ENCODE measurements at places on chromosomes 6 and 20.

GRCh38 chr6:167570460-167571400, 245.8 kb downstream of the TTLL2 start:
- no peak for DNase-seq

- DNase-seq = no peak
Observed at GRCh38 chr20:40838509-40838908, 149.5 kb upstream of the MAFB start.

DNA sequence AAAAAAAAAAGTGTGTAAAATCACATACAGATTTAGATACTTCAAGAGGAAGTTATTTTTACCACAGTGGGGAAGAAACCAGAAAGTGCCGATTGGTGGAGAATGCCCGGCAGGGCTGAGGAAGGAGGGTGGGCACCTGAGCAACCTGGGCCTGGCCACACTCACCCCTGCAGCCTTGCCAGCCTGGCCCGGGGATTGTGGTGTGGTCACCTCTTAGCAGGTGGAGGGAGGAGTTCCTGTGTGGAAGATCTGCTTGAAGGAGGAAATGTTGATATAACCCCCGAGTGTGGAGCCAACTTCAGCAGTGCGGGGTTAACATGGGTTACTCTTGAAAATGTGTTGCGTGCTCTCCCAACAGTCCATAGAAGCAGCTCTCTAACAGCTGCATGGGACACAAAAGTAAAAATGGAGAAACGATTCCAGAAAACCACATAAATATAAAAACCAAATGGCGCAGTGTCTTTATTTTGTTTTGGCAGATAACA, 14.7 kb downstream of the UST start:
- DNase-seq = no peak

GRCh38 chr6:119938752-119939151, 589.2 kb upstream of the MAN1A1 start:
- no peak for DNase-seq

- DNase-seq = no peak
Observed at GRCh38 chr20:21496452-21496851, 17.4 kb downstream of the NKX2-2 start.

- DNase-seq = no peak
Observed at GRCh38 chr20:9809271-9809670, 29.6 kb downstream of the PAK5 start.

GRCh38 chr6:21603082-21603952, 9.8 kb downstream of the SOX4 start:
- DNase-seq = no peak

DNA sequence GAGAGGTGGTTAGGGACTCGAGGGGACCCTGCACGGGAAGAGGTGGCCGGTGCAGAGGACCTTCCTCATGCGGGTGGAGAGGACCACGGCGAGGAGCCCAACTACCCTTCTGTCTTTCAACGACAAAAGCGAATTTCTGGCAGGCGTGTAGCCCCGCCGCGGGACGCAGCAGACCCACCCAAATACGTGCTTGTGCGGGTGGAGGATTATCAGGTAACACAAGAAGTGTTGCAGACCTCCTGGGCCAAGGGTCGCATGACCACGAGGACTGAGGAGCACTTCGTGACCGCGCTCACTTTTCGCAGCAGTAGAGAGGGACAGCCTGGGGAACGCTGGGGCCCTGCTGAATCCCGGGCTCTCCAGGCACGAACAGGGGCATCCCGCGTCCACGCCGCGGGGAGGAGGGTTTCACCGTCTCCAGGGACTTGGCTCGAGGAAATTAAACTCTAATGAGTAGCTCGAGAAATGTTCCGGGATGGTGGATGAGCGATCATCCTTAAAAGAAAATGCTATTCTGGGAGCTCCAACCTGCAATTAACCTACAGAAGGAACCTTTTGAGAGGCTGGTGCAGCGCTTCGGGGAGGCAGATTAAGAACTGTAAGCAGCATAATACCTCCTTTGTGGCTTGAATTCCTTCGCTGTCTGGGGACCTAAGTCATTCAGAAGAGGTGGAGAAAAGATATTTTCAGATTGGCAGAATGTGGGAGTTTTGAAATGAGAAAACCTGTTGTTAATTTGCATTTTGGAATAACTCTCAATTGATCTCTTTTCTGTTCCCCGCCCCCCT, 804 bp downstream of the C6orf141 start:
- DNase-seq = no peak

GRCh38 chr6:22827760-22828159, 258.4 kb downstream of the HDGFL1 start:
- no peak for DNase-seq

- no peak for DNase-seq
Observed at GRCh38 chr6:16648003-16648402, 113.3 kb downstream of the ATXN1 start.

DNA sequence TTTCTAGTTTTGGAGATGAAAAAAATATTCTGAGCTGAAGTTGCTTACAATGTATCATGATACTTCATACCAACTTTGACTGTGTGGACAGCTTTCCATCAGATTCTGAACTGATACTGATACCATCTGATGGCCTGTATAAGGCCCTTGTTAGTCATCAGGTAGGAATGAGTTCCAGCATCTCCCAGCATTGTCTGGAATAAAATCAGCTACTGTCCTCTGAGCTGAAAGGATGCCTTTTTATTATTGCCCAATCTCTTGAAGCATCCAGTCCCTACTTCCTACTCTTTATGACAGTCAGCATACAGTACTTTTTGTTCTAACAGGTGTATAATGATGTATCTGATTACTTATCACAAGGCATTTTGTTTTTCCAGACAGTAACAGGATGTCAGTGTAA, 70.6 kb upstream of the EYA4 start:
- no peak for DNase-seq

DNA sequence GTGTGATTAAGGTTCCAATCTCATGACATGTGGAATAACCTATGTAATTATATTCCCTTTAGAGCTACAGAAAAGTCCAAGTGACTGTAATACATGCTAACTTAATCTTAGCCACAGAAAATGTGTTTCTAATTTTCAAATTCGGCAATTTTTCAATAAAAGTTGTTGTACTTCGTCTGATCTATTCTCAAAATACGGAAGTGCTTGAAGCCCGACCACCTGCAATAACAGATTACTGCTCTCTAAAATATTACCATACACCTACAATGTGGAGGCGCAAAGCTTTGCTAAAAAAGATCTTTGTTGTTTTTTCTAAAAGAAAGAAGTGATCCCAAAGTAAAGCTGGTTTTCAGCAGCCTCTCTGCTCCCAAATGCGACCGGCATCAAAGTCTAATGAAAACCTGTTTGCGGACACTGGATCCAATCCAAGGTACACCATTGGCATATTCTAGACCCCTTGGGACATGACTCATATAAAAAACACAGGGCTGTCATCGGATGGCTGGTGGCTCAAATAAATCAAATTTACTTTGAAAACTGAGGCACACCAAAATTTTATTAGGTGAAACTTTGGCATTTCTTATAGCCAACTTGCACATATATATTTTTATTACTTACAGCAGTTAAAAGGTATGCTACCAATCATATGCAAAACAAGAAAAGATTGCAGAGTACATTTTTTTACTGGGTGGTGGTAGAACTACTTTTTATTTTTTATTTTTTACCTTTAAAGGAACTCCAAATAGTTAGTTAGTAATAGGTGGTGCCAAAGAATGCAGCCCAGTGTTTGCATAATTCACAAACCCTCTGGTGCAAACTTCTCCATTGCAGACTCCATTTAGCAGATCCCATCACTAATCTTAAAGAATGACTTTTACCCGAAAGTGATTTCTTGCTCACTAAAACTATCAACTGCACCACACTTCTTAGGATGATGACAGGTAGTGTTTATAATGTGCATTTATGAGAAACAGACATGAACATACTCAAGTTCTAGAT, 118.7 kb upstream of the TBX18 start:
- DNase-seq = peak; percentile 53

DNA sequence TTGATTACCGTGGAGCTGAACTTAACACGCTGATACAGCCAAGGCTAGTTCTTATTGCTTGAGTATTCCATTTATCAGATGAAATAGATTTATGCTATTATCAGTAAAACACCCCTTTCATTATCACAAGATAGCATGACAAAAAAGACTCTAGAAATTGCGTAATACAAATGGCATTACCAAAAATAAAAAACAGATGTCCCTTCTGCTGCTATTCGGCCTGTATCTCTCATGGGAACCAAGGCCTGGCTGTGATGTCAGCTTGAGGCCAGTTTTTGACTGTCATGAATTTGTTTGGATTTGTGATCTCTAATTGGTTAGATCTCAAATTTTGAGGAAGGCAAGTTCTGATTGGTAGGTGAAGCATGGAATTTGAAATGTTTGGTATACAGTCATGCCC, 25.2 kb downstream of the MEI4 start:
- no peak for DNase-seq

GRCh38 chr6:126020305-126021050, 34.1 kb downstream of the TRMT11 start:
- DNase-seq = no peak

- DNase-seq = no peak
Observed at GRCh38 chr6:42405021-42405420, 46.7 kb downstream of the TRERF1 start.

- no peak for DNase-seq
Observed at GRCh38 chr6:46983007-46983411, 59.1 kb downstream of the ADGRF1 start.

GRCh38 chr6:16929809-16930208, 168.5 kb upstream of the ATXN1 start:
- no peak for DNase-seq

DNA sequence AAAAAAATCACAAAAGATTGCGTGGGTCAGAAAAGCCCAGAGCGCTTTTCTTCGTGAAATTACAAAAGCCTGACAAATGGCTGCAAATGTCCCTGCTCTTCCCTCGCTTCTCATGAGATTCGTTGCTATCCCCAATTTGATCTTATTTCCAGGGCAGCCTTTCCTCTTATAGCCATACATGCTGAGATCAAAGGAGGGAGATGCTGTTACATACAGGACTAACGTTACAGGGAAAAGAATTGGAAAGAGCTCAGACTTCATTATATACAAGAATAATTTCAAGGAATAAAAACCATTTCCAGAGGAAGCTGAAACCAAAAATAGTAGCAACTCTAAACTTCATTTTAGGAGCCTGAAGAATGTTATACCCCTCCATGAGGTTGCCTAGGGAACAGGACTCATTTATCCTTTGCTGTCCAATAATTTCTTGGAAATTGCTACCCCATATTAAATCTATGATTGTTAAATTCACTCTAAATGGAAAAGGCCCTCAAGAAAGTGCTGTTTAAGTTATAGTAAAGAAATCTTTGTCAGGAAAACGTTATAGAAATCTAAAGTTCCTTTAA, 81.0 kb downstream of the METTL24 start:
- DNase-seq = no peak

GRCh38 chr6:29924287-29924686, 18.0 kb upstream of the HLA-A start:
- DNase-seq = no peak

DNA sequence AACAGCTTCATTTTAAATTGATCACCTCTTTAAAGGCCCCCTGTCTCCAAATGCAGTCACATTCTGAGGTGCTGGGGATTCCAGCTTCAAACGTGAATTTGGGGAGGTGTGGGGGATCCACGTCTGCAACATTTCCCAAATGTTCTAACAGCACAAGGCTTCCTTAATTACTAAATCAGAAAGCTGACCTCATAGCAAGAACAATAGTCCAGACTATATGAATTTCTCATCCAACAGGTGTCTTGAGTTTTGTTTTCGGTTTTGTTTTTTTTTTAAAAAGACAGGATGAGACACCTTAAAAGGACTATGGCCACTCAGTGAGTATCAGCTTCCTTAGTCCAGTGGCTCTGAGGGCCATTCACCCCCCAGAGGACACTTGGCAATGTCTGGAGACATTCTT, 11.5 kb downstream of the ATP9A start:
- DNase-seq = no peak

GRCh38 chr6:151309619-151310018, 69.9 kb downstream of the AKAP12 start:
- DNase-seq = no peak

DNA sequence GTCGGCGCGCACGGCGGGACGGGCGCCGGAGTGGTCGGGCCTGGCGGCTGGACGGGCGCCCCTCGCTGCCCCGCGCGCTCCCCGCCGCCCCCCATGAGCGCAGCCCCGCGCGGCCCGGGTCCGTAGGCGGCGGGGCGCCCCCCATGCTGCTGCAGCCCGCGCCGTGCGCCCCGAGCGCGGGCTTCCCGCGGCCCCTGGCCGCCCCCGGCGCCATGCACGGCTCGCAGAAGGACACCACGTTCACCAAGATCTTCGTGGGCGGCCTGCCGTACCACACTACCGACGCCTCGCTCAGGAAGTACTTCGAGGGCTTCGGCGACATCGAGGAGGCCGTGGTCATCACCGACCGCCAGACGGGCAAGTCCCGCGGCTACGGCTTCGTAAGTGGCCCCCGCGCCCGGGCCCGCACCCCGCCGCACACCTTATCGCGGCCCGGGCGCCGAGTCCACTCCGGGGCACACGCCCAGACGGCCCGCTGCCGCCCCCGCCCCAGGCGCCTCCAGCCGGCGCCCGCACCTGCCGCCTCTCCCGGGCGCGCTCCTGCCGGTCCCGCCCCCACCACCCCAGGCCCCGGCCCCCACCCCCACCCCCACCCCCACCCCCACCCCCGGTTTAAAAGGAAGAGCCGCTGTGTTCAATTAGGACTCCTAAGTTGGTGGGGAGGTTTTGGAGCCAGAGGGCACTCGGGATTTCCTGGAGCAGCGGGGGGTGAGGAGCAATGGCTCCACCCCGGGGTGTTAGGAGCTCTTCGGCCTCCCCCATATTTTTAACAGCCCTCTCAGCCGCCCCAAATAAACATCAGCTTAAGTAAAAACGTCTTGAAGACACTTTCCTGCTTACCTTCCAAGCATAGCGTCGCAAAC, 474 bp downstream of the RBM38 start:
- no peak for DNase-seq

DNA sequence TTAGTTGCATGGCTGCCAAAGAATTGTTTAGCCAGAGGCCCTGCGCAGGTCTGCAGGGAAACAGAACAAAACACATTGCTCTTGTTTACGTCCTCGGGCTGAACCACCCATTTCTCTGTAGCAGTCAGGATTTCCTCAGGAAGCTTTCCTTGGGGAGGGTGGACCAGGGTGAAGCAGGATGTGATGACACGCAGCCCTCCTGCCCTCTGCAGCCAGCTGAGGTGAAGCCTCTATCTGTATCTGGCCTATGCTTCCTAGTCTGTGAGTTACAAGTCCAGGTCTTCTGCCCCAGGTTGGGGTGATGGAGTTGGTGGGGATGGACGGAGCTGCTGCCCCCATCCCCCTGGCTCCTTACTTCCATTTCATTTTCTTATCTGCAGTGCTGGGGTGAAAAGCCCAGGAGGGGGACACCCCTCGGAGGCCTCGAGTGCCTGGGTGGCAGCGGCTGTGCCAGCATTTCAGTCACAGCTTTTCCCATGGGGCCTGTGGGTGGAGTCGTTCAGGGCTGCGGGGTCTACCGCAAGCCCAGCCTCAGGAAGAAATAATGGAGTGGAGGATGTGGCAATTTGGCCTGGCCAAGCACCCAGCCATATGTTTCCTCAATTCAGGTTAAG, 24.9 kb downstream of the SASH1 start:
- DNase-seq = no peak

- no peak for DNase-seq
Observed at GRCh38 chr20:44650771-44651433, 597 bp downstream of the ADA start.
